Purkinje cell (primary cell): ENCODE measurements at places on chromosomes 5 and 9. TPM values are rescaled to one million over a fixed set of nuclear protein-coding genes. Genes with fewer than 3 reads are reported as not detected.

The RGMB gene
- polyA plus RNA-seq: 5.2 and 8.9 TPM in 2 replicates

The PGM5 gene
- polyA plus RNA-seq: 0.39 and 0.67 TPM in 2 replicates

The AQP7 gene
- not detected in 2 replicates for polyA plus RNA-seq

The F12 gene
- 1.3 and 2.0 TPM in 2 replicates for polyA plus RNA-seq

The SLC6A19 gene
- polyA plus RNA-seq: not detected in 2 replicates

The GRAMD2B gene
- 1.8 and 7.2 TPM in 2 replicates for polyA plus RNA-seq

The EIF4E1B gene
- polyA plus RNA-seq: not detected in 2 replicates

The SLC27A6 gene
- polyA plus RNA-seq: 5.2 and 7.9 TPM in 2 replicates

The CCL27 gene
- 0.66 TPM in 1 of 2 replicates, not detected in the other for polyA plus RNA-seq

The SLC45A2 gene
- 1.8 TPM in 1 of 2 replicates, not detected in the other for polyA plus RNA-seq

The GPR21 gene
- 2.5 TPM in 1 of 2 replicates, not detected in the other for polyA plus RNA-seq

The TMEM250 gene
- 0.36 and 0.52 TPM in 2 replicates for polyA plus RNA-seq
